ENCODE measurements at places on chromosomes 7 and 10.

DNA sequence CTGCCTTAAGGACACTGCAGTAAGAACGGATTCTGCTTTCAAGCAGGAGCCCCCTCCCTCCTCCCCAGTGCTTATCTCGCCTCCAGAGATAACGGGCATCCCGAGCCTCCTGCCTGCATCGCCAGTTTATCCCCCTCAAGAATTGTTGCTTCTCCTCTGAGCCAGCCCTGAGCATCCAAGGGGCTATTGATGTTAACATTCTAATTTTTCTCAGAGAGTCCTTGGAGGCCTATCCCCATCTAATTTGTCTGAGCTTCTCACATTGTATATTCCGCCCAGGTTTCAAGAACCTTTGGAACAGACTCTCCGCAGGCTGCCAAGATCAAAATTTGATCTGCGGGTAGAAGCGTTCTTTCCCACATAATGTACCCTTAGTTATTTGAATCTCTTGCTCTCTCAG is 180.0 kb downstream of the GFRA1 start:
- DNase-seq = no peak

GRCh38 chr10:72567889-72568640 is 57.8 kb downstream of the MICU1 start:
- no peak for DNase-seq

GRCh38 chr7:23712368-23713284 is 2.6 kb downstream of the STK31 start:
- peak; percentile 11 for DNase-seq

GRCh38 chr10:21053953-21054690 is 157.0 kb upstream of the NEBL start:
- DNase-seq = no peak

GRCh38 chr10:24468281-24468751 is 255.4 kb downstream of the ARHGAP21 start:
- DNase-seq = no peak

DNA sequence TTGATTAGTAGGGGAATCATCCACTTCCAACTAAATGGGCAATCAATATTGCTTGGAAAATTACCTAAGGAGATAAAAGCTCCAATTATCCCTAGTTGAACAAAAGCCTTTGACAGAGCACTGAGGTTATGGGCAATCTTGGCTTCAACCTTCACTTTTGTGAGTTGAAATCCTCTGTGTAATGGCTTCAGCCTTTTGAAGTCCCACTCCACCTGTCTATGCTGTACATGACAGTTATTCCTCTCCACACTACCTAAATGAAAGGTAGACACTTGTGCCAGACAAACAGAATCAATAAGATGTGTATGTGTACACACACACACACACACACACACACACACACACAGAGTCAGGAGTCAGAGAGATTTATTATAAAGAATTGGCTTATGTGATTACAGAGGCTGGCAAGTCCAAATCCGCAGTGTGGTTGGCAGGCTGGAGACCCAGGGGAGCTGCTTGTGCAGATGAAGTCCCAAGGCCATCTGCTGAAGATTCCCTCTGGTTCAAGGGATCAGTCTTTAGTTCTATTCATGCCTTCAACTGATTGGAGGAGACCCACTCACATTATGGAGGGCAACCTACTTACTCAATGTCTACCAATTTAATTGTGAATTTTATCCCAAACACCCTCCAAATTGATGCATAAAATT is 164.8 kb upstream of the CDC14C start:
- no peak for DNase-seq

- no peak for DNase-seq
These were observed 217.9 kb upstream of the ZMIZ1 start for GRCh38 chr10:78850644-78851435.

GRCh38 chr10:132414402-132415016 is 17.5 kb downstream of the PWWP2B start:
- DNase-seq = no peak

GRCh38 chr10:34139559-34139958 is 675.5 kb downstream of the PARD3 start:
- no peak for DNase-seq

- DNase-seq = no peak
These were observed 31.1 kb downstream of the CELF2 start for GRCh38 chr10:11048707-11049278.

GRCh38 chr7:55140941-55141278 is 122.1 kb downstream of the EGFR start:
- DNase-seq = no peak

DNA sequence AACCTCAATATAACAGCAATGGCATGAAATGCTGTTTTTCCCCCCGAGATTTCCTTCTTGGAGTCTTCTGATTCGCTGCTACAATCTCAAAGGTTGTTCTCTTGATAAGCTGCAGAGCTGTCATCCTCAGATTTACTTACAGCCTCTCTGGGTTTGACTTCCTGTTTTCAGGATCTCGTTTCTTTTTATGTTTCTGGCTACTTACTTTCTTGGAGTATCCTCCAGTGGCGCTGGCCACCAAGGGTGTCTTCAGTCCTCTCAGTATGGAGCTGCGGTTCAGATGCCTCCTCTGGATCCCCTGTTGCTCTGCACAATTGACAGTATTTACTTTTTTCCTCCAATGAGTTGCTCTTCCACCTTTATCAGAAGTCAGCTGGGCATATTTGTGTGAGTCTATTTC is 152.0 kb upstream of the TMEM72 start:
- no peak for DNase-seq

- no peak for DNase-seq
These were observed 76.1 kb downstream of the PROSER2 start for GRCh38 chr10:11899067-11899876.

- DNase-seq = no peak
These were observed 2.0 kb downstream of the ZNF503 start for GRCh38 chr10:75399461-75400162.

GRCh38 chr10:636016-636730 is 53.3 kb downstream of the DIP2C start:
- no peak for DNase-seq

GRCh38 chr10:27450225-27450624 is 53.9 kb upstream of the RAB18 start:
- no peak for DNase-seq

DNA sequence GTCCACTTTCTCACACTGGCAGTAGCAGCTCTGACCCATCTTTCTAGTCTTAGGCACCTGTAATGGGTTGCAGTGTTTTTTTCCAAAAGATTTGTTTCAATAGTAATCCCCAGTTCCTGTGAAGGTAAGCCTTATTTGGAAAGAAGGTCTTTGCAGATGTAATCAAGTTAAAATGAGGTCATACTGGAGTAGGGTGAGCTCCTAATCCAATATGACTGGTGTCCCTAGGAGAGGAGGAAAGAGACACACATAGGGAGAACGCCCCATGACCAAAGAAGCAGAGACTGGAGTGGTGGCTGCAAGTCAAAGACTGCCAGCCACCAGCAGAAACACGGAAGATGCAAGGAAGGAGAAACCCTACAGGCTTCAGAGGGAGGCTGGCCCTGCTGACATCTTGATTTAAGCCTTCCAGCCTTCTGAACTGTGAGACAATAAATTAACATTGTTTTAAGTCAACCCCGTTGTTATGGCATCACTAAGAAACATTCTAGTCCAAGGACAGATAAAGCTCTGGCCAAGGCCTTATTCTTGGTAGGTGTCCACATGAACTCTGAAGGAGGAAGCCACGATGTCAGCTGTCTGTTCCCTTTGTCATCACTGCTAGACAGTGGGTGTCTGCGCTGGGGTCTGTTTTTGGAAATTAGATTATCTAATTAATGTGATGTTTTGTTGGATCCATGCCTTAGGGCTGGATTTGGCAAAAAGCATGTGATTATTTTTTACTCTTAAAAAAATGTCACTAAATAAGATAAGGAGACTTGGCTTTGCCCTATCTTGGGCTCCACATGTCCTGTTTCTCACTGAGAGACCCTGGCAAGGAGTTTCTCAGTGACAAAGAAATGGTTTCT is 214.9 kb downstream of the KCNMA1 start:
- no peak for DNase-seq

- DNase-seq = no peak
These were observed 247.6 kb downstream of the AUTS2 start for GRCh38 chr7:69845721-69846495.

DNA sequence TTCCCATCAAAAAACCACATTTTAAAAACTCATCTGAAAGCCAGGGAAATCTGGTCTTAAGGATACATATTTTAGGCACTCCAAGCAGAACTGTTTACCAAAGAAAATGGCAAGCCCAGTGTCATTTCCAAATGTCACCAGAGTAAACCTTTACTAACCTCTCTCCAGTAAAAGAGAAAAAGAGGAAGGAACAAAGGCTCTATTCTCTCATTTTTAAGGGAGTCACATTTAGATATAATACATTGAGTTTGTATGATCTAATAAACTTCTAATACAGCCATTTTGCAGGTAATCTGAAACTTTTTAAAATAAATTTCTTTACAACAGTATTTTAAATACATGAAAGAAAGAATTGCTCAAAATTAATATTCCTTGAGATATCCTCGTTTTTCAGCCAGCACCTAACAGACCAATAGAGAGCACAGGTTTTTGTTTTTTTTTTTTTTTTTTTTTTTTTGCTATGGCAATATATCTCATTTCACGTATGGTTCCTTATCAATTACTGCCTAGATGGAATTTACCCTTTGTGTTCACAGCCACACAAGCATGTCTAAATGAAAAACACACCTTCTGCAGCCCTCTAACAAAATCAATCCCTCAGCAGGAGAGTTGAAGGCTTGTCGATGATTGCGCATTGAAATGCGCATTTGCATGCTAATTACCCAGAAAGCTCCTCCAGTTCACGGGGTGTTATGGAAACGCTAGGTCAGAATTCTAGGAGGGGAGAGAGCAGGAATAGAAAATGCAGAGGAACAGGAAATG is 39.8 kb upstream of the MSRB2 start:
- DNase-seq = no peak

DNA sequence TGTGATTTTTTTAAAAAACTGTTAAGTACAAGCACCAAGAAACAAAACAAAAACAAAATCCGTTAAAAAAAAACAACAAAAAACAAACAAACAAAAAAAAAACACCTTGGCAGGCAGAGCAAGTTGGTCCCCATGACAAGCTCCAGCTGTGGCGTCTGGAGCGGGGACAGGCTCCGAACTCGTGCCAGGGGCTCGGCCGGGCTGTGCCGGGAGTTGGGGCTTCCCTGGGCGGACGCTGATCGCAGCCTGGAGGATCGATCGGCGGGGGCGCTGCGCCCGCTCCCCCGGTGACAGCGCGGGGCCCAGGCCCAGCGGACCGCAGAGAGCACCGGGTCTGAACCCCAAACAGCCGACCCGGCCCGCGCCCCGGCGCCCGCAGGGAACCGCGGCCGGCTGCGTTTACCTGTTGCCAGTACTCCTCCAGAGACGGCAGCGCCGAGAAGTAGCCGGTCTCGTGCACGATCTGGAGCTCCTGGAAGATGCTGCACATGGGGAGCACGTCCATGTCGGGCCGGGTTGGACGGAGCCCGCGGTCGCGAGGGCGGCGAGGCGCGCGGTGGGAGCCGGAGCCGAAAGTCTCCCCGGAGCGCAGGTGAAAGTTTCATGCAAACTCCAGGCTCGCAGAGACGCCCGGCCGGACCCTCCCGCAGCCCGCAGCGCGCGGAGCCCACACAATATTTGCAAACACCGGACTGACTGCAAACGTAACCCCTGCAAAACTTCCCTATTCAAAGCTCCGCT is at the start of gene KLF6:
KLF6 (minus strand) TSS at position 700 of the 741 bp plus-strand sequence; CDS start at position 505, 195 bp downstream.
- no peak for DNase-seq

DNA sequence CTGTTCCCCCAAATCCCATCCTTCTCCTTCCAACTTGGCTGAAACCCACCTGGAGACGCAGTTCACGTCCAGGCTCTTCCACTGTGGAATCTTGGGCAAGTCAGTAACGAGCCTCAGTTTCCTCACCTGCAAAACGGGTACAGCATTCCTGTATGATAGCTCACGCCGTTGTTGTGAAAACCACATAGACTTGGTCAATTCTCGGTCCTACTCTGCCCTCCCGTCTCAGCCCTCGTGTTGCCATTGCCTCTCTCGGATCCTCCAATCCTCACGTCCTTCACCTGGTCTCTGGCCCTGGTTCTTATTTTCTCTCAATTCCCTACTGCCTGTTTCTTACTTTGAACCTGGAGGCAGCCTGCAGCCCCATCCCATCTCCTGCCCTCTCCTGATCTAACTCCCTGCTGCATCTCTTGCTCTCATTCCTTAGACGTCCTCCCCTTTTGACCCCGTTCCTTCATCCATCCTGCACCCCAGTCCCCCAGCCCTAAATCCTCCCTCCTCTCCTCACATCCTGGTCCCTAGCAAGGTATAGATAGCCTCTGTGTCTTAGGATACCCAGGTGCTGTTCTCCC is 2.0 kb upstream of the MUC12 start:
- DNase-seq = no peak

DNA sequence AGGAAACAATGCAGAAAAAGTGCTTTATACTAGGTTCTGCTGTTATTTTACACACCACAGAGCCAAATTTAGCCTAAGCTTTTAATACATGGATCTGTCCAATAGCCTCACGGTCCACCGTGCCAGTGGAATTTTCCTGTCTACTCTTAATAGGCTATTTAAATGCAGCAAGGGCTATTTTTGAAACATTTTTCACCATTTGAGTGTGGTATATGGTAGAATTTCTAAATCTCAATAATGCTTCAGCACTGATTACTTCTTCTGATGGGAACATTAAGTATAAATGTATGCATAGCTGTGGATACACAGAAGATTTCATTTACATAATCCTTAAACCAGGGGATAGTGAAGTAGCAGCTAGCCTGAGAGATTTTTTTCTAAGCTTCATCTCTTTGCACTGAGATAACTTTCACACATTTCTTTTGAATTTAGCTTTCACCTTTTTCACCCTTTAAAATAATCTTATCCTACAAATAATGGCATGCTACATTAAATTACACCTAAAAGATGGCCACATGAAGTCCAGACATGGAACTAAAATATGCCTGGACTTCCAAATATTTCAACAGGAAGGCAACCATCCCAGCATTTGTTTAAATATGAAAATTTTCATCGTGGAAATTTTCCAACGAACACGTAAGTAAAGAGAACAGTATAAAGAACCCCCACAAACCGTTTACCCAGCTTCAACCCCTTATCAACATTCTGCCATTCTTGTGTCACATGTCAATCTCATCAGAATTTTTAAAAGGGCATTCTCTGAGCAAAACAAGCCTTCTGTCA is 45.4 kb downstream of the AMPH start:
- no peak for DNase-seq

- DNase-seq = no peak
These were observed 1.4 kb downstream of the GIMAP5 start for GRCh38 chr7:150738591-150739001.

DNA sequence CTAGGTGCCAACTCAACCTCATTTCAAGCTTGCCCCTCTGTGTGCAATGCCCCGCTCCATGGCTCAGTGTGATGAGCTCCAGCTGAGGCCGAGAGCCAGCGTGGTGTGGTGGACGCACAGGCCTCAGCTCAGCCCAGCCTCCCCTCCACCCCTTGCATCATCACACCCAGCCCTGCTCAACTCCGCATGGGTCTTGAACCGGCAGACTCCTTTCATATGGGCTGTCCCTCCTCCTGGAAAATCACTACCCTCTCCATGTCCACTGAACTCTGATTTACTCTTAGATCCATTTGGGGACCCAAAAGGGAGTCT is 16.6 kb upstream of the SLC18A3 start:
- no peak for DNase-seq

GRCh38 chr10:52701647-52702046 is 70.9 kb downstream of the MBL2 start:
- no peak for DNase-seq
